ENCODE measurements at places on chromosomes 2 and 18.

DNA sequence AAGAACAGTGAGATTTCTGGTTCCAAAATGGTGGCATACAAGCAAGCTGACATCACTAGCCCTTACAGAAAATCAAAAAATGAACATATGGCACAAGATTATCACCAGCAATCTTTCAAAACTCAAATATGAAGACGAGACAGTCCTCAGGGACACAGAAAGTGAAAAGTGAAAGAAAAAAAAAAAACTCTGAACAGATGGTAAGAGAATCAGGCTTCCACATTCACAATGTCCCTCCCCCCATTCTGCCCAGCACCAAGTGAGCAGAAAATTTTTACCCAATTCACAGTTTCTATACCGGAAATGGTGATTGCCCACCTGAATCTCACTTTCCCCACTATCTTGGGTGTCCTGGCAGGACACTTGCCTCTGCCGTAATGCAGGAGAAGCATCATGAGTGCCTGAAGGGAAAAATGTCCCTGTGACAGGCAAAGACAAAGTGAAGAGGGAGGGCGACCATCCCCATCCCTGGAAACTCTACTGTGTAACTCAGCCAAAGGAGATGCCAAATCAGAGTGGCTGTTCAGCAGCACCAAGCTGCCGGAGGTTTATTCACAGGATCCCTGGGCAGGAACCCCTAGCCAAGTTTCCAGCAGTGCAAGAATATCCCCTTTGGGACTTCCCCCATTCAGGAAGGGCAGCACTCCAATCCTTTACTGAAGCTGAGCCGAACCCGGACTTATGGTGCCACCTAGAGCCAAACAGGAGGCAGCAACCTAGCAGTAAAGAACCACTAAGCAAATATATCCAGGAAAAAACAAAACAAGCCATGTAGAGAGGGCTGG lies 312.2 kb downstream of the LRATD1 start:
- no peak for DNase-seq

GRCh38 chr2:226836548-226836885 lies 663 bp downstream of the RHBDD1 start:
- DNase-seq: no peak

DNA sequence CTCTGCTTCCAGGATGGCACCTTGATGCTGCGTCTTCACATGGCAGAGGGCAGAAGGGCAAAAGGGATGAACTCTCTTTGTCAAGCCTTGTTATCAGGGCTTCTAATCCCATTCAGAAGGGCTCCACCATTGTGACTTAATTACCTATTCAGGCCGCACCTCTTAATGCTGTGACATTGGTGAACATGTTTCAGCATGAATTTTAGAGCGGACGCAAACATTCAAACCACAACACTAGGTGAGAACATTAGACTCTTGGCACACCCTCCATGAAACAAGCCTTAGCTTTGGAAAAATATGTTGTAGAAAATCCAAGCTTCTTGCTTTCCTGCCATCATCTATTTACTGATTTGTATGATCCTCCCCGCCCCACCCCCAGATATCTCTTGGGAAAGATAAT lies 17.9 kb downstream of the DAW1 start:
- DNase-seq: no peak

- no peak for DNase-seq
These were observed 312.2 kb downstream of the EN1 start for GRCh38 chr2:118535171-118535817.

- DNase-seq: no peak
These were observed 6.4 kb downstream of the ZEB2 start for GRCh38 chr2:144513388-144514101.

GRCh38 chr2:160168878-160169277 lies 31.2 kb downstream of the ITGB6 start:
- no peak for DNase-seq

GRCh38 chr2:79393806-79394484 lies 118.9 kb upstream of the CTNNA2 start:
- no peak for DNase-seq

GRCh38 chr2:134257965-134258683 lies 4.3 kb downstream of the MGAT5 start:
- no peak for DNase-seq

- DNase-seq: no peak
These were observed 120.1 kb upstream of the PXDN start for GRCh38 chr2:1864301-1864980.

DNA sequence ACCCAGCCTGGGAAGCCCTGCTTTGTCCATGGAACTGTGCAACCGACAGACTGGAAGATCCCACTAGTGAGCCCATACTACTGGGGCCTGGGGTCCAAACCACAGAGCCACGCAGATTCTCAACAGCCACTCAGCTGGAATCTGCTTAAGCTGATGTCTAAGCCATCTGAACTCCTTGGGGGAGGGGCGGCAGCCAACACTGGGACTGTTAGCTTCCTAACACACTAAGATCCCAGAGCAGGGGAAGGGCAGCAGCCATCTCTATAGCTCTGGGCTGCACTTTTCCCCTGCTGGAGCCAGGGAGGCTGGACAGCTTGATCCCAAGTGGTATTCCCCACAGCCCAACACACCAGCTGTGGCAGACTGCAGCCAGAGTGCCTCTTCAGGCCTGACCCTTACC lies 118.3 kb downstream of the RPRM start:
- DNase-seq: no peak

GRCh38 chr2:152093464-152093863 lies 5.4 kb downstream of the CACNB4 start:
- DNase-seq: no peak

DNA sequence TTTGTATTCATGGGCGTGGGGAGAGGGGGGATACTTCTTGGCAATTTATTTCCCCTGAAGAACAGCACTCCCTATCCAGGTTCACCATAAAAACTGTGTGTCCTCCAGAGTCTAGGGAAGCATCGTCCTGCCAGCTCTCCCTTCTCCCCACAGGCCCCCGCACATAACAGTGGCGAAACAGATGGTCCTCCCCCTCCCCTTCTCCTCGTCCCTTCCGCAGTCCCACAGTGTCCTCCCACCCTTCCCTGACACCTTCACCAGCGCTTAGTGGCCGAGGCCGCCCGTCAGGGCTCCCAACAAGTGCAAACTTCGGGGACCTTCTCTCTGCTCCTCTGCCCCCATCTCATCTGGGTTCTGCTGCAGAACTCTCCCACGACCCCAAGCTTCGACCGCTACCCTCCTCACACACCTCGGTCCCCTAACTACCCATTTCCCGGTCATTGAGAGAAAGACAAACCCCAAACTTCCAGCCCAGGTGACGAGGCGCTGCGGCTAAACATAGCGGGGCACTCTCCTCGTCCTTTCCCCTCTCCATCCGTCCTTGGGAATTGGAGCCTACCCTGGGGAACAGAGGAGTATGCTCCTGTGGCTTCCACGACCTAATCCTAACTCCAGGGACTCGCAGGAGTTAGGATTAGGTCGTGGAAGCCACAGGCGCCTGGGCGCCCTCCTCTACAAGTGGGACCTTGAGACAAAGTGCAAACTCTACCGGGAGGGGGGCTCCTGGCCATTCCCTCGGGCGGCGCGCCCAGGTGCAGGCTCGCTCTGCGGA lies 971 bp downstream of the ZNF385B start:
- no peak for DNase-seq

DNA sequence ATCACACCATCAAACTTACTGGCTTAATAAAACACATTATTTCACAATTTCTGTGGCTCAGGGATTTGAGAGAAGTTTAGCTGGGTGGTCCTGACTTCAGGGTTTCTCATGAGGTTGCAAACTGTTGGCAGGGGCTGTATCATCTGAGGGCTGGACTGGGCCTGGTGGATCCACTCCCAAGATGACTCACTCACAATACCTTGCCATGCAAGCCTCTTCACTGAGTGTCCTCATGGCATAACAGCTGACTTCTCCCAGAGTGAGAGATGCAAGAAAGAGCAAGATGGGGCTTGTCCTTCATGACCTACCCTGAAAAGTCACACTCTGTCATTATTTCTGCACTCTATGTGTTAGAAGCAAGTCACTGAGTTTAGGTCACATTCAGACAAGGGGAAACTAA lies 73.8 kb downstream of the AQP4 start:
- no peak for DNase-seq

Data from stimulated activated CD4-positive, alpha-beta T cell treated with anti-CD3 and anti-CD28 coated beads, Interleukin-1b, Interleukin-23, amount 100 ng/mL, for 4 hours (primary cell).